ENCODE measurements at places on chromosomes 2 and 18.

DNA sequence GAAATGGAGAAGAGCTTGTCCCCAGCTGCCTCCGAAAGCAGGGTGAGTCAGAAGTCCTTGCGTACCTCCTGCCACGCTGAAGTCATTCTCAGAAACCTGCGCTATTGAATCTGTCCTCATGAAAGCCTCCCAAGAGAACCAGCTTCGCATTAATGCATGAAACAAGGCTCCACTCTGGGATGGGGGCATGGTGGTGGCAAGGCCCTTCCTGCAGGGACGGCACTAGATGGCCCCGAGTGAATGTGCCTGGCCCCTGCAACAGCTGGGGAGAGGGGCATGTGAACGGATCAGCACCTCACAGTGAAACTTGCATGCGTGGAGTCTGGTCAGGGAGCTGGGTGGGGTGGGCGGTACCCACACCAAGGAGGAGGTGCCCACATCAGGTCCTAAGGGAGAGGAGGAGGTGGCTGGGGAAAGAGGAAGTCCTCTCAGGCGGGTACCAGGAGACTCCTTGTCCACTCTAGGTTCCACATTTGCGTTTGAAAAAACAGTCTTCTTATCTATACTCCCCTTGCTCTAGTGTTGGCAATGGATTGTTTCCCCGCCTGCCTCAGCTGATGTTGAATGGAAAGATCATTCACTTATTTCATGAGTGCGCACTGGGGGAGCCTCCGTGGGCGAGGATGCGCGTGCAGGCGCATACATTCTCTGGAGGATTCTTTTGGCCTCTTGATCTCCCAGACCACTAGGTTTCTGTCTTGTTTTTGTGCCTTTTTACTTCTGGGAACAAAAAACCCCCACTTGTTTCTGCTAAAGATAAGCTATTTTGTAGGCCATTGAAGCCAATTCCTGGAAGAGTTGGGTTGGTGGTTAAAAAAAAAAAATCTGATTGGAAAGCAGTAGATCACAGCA, 104.7 kb downstream of the KLHL29 start:
- peak; percentile 49 for DNase-seq

DNA sequence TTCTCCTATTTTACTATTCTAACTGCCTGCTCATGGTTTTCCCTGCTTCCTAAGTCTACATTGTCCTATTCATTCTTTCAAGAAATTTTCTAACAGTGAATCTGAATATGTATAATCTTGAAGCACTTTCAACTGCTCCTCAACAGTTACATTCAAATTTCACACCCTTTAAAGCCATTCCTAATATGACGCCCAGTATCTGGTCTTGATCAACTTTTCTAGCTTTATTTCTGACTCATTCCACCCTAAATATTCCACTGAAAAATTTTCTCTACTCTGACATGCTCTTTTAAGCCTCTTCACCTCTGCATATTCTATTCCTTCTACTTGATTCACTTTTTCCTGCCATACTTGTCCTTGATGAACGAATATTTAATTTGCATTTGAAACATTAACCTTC, 1893.9 kb upstream of the PIK3C3 start:
- no peak for DNase-seq

DNA sequence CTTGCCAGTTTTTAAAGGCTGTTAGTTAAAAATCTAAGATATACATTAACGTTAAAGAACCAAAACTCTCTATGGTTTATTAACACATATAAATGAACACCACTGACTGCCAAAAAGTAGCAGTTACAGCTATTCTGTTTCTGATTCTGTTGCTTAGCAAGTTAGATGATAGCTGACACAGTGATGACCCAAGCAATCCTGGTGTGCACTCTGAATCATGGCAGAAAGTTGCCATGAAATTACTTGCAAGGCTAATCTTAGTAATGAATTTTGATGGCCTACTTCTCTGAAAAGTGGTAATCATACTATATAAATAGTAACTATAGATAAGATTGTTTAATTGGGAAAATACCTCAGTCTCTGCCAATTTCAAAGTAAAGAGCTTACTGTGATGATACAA, 57.7 kb downstream of the ROCK2 start:
- DNase-seq = no peak

- no peak for DNase-seq
Measured at GRCh38 chr2:128090575-128090944, 440 bp upstream of the UGGT1 start.

DNA sequence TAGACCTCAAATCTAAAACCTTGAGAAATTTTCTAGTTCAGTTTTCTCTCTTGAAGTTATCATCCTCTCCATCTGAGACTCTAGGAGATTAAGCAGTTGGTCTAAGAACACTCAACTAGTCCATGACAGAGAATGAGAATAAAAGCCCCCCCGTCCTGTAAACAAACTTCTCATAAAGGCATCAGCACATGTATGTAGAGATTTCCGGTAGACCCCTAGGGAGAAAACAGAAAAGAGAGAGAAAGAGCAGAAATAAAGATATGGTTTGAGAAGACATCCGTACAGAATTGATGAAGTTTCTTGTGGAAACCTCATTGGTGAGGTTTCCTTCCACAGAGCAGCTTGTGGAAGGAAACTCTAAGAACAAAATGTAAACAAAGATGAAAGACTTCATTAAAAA, 3.2 kb upstream of the GPR155 start:
- DNase-seq = no peak

DNA sequence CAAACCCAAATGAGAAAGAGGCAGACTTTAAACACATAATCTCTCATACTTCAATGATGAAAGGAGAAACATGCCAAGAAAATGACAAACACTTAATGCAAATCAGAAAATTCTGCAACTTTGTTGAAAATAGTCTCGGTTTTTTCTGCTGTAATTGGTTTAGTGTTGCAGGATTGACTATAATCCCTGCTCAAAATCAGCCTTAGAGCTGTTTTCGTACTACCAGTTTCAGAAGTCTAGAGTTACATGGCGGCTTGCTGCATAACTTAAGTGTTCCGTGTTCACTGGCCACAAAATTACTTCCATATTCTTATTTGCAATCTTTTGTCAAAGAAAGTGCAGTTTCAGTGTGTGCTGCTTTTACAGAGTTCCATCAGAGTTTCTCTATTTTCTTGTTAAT, 48.9 kb upstream of the ITGAV start:
- no peak for DNase-seq

- DNase-seq = no peak
Measured at GRCh38 chr18:28735731-28736130, 558.8 kb upstream of the CDH2 start.

DNA sequence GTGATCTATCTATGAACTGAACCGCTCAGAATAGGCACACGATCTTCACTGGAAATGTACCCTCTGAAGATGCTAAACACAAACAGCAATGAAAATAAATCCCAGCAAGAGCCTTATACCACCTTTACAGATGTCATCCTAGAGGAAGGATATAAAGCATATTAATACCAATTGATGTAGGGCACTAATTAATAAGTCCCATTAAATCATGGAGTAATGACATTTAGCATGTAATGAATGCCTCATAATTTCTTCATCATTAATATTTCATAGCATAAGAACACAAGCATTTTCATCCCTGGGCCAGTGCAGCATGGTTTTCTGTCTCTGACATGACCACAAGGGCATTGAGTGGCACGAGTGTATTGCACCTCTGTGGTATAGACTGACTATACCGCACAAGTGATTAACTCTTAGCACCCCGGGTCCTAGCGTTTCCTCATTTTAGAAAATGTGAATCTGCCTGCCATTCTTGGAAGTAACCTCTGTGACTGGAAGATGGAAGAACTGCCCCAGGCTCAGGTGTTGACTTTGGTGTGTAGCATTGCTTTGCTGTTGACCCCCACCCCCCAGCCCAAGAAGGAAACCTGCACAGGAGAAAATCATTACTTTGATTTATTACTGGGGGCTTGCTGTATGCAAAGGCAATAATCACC, 1.4 kb upstream of the TMEM178A start:
- DNase-seq = peak; percentile 10

GRCh38 chr2:161237392-161238264, 70.6 kb upstream of the PSMD14 start:
- DNase-seq = peak; percentile 66

- no peak for DNase-seq
Measured at GRCh38 chr2:128637481-128638155, 318.9 kb upstream of the HS6ST1 start.

DNA sequence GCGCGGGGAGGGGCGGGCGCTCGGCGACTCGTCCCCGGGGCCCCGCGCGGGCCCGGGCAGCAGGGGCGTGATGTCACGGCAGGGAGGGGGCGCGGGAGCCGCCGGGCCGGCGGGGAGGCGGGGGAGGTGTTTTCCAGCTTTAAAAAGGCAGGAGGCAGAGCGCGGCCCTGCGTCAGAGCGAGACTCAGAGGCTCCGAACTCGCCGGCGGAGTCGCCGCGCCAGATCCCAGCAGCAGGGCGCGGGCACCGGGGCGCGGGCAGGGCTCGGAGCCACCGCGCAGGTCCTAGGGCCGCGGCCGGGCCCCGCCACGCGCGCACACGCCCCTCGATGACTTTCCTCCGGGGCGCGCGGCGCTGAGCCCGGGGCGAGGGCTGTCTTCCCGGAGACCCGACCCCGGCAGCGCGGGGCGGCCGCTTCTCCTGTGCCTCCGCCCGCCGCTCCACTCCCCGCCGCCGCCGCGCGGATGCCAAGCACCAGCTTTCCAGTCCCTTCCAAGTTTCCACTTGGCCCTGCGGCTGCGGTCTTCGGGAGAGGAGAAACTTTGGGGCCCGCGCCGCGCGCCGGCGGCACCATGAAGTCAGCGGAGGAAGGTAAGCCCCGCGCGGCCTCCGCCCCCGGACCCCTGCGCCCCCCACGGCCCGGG, at the start of gene NFATC1:
NFATC1 (plus strand) TSS at position 170 of the 644 bp plus-strand sequence; CDS start at position 465, 295 bp downstream.
- DNase-seq = peak; percentile 80

GRCh38 chr2:80459028-80459427, 154.5 kb upstream of the LRRTM1 start:
- DNase-seq = no peak

DNA sequence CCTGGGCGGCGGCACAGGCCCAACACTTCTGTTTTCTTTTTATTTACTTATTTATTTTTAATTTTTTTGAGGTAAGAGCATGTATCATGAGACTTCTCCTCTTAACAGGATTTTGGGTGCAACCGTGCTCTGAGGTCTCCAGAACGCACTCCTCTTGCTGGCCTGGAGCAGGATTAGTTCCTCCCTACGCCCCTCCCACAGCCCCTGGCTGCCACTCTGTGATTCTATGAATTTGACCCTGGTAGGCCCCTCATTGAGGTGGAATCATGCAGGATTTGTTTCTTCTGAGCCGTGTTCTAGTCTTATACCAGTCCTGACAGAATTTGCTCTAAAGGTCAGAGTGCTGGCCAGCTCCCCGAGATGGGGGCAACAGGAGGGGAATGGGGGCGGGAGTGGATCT, 106.5 kb upstream of the HS6ST1 start:
- no peak for DNase-seq

GRCh38 chr2:120499784-120500495, 154.0 kb downstream of the INHBB start:
- DNase-seq = no peak

DNA sequence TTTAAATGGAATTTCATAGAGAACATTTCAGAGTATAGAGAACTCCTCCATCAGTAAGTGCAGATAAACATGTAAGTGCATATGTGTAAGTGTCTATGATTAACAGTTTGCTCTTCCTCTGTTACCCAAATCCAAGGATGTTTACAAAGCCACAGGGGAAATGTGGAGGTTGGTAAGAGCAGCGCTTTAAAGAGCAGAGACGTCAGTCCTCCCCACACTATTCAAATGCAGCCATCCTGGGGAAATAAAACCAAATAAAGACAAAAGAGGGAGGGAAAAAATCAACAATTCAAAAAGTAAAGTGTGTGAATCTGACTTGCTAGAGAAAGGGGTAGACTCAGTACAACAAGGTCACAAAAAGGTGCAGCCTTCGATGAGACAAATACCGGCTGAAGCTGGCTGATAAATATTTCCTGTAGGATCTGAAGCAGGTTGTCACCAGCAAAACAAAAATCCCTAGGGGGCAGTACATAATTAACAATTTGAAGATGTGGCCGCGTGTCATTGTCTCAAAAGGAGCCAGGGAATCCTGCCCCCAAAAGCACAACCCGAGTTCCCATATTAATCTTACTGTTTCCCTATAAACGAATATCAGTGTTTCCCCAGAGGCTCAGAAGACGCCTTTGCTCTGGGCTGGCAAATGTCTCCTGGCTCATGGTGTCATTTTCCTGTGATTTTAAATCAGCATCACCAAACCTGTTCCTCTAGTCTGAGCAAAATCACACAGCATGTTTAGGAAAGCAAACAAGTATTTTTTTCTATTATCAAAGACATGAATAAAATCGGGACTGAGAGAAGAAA, 216.5 kb downstream of the CDCA7 start:
- DNase-seq = peak; percentile 48

DNA sequence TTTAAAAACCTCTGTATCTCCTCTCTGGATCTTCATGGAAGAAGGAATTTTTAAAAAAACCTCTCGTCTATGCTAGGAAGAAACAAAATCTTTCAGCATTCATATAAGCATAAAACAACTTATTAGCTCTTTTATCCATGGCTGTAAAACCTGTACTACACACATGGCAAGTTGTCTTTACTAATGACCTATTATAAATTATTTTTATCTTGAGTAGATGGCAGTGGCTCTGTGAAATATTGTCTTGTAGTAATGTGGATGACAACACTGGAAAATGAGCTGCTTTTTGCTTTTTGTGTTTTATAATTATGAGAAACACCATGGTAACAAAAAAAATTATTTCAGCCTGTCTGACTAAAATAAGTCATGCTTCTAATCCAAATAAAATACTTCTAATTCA, 18.9 kb downstream of the PHLPP1 start:
- no peak for DNase-seq

DNA sequence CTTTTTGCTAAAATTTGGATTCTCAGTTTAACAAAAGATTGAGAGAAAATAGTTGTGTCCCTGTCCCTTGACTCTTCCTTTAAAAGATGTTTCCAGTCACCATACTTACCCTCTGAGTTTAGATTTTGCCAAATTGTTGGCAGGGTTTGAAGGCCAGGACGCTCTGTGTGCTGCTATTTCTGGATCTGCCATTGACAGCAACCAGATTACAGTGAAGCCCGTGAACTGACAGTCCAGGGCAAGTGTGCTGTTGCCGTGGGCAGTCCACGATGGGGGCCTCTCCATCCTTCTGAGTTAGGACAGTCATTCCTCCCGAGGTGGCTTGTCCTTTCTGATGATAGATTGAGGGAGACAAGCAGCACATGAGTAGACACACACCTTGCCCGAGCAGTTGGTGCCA, 89.9 kb downstream of the PTPRM start:
- DNase-seq = no peak

DNA sequence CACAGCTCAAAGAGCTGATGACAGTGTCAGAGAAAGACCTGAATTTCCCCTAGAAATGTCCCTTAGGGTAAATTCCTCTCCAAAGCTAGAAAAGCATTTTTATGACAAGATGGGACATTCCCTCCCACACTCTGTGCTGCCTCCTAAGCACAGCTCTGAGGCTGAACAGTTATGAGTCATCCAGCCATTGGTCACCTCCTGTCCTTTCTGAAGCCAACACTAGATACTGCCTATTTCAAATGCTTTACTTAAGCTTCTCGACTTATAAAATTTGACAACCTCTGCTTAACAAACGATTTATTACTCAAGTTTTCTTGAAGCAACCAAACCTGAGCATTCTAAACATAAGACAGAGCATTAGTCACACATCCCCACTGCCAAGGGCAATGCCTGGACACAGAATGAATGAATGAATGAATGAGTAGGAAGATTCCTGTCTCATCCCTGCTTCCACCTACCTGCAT, 35.4 kb downstream of the B4GALT6 start:
- no peak for DNase-seq

- no peak for DNase-seq
Measured at GRCh38 chr2:15769676-15770547, 170.4 kb upstream of the MYCN start.

Data from hematopoietic multipotent progenitor cell treated with erythropoietin and hydrocortisone succinate and interleukin-3 and kit ligand, for 6 days (in vitro differentiated cells).